ENCODE measurements at places on chromosomes 7 and 10.
A peak's percentile ranks its signal among the peaks of the same experiment; 100 is the strongest.

DNA sequence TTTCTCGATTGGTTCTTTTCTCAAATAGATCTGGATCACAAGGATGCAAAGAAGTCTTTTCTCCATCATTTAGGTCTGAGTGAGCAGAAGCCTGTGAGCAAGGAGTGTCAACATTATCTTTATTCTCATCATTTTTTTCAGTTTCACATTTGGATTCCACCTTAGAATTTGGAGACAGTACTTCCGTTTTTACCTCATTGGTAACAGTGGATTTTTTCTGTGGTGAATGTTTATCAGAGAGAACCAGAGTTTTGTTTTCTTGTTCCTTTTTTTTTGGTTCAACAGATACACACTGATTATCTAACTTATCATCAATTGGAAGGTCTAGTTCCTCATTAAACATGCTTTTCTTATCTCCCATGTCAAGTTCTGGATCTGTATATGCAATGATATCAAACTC lies 151.3 kb downstream of the GALNT11 start:
- DNase-seq, result no peak

- DNase-seq, result no peak
These were observed 16.7 kb downstream of the SKIDA1 start for GRCh38 chr10:21508706-21509331.

GRCh38 chr10:31751051-31751737 lies 177.4 kb downstream of the ARHGAP12 start:
- peak; percentile 96 for DNase-seq

GRCh38 chr7:151166629-151167196 lies 781 bp downstream of the GBX1 start:
- DNase-seq, result no peak

DNA sequence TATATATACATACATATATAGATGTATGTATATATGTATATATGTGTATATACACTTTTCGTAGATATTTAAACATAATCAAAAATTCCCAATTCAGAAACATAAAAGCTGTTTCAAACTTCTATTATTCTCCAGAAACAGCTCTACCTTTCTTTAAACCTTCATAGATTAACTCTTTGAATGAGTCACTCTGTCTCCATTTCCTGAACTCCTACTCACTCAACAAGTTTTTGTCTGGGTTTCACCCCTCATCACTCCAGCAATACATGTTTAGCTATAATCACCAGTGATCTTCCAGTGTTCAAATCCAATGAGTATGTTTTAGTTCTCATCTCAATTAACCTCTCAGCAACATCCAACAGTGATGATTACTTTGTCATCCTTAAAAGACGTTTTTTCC lies 9.6 kb downstream of the DGKB start:
- no peak for DNase-seq

GRCh38 chr7:978416-979091 lies 3.2 kb upstream of the COX19 start:
- DNase-seq, result no peak

DNA sequence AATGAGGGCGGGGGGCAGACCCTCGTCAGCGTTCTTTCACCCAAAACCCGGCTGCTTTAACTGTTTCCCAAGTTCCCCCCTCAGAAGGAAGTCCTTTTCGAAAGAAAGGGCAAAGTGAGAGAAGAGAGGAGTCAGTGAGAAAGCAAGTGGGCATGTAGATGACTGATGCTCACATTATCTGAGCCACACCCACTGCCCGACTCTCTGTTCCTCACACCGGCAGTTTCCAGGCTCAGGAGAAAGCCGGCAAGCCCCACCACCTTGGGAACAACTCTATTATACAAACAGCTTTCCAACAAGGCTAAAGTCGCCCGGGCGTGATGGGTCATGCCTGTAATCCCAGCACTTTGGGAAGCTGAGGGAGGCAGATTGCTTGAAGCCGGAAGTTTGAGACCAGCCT lies 23.1 kb downstream of the RCC1L start:
- DNase-seq, result no peak

DNA sequence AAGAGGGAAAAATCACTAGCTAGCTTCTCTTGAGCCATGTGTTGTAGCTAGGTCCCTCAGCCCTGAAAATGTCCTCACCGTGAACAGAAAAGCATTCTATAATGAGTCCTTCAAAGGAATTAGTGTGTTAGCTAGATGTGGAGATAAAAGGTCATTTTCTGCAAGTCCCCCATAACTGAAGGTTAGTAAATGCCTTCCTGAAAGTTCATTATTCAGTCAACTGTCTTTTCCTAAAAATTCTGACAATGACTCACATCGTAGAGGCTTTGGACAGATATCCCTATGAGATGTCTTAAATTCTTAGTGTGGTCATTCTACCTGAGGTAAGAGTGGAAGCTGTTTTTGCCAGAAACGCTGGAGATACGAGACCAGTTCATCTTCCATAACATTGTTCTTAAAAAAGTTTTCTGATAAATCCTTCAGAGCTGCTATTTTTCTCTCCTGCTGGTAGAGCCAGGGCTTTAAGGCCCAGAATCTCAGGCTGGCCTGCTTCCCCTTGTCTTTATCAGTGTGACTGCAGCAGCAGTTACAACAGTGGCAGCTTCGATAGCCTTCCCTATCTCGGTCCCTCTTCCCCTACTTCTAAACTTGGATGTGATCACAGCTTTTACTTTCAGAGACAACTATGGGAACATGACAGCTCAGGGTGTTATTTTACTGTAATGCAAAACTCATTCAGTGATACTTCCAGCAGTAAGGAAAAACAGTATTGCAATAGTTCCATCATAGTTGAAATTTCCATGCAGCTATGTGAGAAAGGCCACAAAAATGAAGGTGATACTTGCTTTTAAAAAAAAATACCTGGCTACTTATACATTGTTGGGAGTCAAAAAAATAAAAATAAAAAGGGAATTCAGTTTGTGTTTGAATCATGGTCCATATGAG lies 37.3 kb upstream of the PRKAR2B start:
- DNase-seq, result no peak

DNA sequence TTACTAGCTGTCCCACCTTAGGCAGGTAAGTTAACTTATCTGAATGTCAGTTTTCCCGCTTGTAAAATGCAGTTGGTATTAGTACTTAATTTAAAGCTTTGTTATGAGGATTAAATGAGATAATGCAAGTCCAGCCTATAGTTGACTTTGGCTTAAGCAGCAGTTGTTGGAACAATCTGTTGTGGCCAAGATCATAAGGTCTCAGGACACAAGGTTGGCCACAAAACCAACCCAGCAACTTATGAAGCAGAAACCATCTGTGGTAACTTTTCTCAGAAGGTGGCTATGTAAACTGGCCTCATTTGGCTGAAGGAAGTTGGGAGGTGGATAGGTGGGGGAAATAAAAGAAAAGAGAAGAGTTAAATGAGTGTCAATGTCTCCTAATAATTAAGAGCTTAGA lies 29.4 kb downstream of the ENTPD1 start:
- DNase-seq, result no peak

DNA sequence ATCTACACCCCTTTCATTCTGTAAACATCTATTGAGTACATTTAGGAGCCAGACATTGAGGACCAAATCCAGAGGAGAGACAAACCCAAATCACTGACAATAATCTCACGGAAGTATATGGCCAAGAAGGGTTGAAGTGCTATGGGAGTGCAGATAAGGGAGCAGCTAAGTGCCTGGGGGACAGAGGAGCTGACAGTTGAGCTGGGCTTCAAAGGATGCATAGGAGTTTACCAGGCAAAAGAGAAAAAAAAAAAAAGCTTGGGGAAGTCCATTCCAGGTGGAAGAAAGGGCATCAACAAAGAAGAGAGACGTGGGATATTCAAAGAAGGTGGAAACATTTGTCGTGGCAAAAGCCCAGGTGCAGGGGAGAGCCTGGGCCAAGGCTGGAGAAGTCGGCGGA lies 60.5 kb upstream of the NANOS1 start:
- no peak for DNase-seq

DNA sequence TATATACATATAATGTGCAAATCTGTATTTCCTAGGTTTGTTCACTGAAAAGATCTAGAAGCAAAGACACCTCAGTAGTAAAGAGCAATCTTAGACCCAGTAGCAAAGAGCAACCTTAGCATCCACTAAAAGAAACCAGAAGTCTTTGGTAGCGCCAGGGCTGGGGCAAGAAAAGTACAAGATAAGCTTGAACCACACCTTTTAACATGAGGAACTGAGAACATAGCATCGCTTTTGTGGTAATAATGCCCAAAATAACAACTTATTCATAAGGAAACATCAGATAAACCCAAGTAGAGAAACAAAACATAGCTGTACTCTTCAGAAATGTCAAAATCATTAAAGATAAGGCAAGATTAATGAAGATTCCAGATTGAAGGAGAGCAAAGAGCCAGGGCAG lies 173.4 kb downstream of the IMMP2L start:
- no peak for DNase-seq

GRCh38 chr10:12513003-12513365 lies 163.6 kb downstream of the CAMK1D start:
- DNase-seq, result no peak

DNA sequence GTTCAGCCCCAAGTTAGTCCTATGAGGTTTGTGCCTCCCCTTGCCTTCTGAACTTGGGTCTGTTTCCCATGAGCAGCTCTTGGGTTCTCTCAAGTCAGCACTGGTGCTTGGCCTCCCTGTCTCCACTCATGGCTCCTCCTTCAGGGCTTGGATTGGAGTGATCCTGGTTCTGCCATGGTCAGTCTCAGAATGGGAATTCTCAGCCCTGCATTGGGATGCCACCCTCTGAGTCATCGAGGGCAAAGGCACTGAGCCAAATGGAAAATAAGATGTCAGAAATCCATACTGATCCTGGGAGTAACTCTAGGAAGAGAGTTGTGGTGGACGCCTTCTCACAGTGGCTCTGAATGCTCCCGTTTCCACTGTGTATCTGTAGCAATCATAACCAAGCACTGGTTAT lies 233.4 kb upstream of the HABP2 start:
- no peak for DNase-seq

- no peak for DNase-seq
These were observed 637.8 kb downstream of the CNTNAP2 start for GRCh38 chr7:146754385-146754784.

DNA sequence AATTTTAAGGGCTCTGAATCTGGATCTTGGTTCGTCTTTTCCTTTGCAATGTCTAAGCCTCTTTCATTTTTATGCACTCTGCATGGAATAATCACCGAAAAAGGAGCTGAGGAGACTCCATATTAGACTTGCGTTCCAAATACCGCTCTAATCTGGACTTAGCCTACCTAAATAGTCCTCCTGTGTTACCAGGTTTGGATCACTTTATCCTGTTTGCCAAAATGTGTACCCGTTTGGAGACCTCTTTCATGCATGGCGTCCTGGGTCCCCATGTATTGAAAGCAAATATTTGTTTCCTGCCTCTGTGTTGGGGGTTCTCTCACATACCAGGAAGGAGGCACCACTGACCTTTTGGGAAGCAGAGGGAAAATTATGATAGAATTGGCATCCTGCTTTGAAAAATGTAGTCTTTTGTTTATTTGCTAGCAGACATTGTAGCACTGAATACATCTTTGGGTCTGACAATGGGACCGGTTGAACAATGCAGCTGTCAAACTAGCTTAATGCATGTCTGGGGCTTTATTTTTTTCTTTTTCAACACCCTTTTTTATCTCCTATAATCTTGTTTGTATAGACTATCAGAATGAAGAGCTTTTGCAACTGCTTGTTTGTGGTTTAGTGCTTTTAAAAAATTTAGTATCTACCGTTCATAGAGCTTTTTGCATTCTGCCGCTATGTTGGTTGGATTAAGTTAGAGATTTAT lies 11.8 kb upstream of the CELF2 start:
- DNase-seq, result no peak

DNA sequence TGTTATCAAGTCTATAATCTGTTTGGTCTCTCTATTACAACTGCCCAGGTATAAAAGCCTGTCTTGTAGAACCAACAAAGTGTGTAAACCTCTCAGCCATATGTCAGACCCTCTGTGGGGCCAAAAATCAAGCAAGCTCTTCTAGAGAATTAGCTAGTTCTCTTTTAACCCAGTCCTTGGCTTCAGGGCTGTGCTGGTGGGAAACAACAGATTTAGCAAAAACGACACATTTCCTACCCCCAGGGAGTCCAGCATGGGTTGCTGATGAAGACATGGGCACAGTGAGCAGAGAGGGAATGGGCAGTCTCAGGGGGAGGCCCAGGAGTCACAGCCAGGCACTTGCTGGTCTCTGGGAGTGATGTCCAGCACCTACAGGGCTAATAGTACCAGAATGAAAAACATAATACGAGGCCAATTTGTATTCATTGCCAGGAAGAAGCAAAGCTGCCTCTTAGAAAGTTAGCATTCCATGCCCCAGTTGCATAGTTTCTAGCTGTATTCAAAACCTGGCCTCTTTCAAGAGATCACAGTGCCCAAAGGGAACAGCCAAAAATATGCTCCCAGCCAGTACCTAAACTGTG lies 80.1 kb downstream of the FRMD4A start:
- no peak for DNase-seq

DNA sequence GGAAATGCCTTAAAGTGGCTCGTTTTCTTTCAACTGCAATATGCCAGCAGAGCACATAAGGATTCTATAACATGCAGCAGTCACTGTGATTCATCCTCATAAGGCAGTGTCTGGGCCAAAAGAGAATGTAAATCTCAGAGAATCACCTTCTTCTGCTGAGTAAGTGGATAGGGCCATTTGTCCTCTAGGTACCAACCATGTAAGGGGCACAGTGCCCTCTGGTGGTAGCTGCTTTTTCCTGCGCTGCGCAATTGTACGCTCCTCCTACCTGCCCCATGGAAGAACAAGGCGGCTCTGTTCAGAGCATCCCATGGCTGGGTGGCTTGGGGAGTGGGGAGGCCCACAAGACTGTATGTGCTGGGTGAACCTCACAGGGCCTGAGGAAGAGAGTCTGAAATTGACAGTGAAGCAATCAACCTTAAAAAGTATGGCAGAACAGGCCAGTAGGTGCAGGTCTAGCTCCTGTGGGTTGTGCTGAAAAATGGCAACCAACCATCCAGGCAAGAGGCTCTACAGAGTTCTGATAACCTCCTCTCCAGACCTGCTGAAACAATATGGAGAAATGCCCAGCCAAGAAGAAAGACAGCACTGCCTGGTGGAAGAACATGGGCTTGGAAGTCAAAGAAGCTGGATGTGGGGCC lies 78.6 kb upstream of the C10orf90 start:
- peak; percentile 77 for DNase-seq

DNA sequence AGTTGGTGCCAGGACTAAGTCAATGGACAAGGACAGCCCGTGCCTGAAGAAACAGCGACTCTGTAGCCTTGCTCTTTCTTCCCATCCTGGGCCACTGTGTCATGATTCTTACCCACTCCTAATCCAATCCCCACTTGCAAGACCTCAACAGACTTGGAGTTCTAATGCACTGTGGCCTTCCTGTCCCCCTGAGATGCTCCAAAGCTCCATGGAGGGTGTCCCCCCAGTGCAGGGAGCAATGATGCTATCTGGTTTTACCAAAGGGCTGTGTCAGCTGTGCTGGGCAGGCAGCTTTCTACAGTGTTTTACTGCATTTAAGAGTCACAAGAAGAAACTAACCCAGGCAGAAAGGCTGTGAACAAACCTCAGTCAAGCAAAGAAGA lies 108.1 kb downstream of the PRKAG2 start:
- DNase-seq, result no peak

- DNase-seq, result no peak
These were observed 6.8 kb upstream of the RASSF4 start for GRCh38 chr10:44952779-44953231.

GRCh38 chr10:57716884-57717283 lies 550.8 kb downstream of the IPMK start:
- DNase-seq, result no peak

- DNase-seq, result no peak
These were observed 725.6 kb upstream of the GALNT17 start for GRCh38 chr7:70406186-70406949.
